ENCODE measurements at places on chromosomes 4 and X.

GRCh38 chr4:94841864-94842221 lies 84.1 kb downstream of the BMPR1B start:
- no peak for DNase-seq

DNA sequence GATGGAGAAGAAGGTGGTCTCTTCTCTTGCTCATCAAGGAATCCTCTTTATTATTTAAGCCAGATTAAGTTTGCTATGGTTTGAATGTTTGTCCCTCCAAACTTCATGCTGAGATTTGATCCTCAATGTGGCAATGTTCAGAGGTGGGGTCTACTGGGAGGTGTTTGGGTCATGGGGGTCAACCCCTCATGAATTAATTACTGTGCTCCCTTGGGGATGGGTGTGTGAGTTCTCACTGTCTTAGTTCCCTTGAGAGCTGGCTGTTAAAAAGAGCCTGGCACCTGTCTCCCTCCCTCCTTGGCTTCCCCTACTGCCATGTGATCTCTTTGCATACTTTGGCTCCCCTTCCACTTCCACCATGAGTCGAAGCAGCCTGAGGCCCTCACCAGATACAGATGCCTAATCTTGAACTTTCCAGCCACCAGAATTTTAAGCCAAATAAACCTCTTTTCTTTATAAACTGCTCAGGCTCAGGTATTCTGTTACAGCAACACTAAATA lies 36.0 kb upstream of the CD38 start:
- DNase-seq: no peak

DNA sequence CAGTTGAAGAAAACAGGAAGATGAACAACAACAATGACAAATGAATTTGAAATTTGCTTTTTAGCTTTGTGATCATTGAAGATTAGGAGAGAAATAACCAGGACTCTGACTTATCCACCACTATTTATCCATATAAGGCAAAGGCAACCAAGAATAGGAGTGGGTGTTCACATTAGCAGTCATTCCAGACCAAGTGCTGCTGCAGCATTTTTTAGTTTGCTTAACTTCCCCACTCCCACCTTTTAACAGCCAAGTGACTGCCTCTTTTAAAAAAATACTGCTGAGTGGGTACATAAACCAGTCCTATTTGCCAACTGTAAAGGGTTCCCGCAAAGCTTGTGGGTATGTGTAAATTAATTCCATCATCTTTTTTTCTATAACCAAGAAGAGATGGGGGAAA lies 230.9 kb downstream of the IQCM start:
- DNase-seq: no peak

DNA sequence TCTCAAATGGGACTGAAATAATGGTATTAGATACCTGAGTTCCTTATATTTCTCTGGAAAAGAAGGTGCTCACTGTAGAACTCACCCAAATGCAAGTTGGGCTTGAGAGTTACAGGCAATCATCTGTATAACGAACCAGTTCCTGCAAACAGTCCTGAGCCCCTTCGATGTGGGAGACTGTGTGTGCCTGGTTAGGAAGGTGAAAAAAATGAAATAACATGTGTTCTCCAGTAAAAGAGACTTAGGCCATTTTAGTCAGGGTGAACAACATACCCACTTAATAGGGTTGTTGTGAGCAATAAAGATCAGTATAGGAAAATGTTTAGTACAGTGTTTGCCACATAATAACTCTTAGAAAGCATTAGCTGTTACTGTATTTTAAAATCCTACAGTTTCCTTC lies 23.4 kb downstream of the STIM2 start:
- DNase-seq: peak; percentile 37

GRCh38 chrX:16185725-16186136 lies 18.4 kb downstream of the MAGEB17 start:
- no peak for DNase-seq

DNA sequence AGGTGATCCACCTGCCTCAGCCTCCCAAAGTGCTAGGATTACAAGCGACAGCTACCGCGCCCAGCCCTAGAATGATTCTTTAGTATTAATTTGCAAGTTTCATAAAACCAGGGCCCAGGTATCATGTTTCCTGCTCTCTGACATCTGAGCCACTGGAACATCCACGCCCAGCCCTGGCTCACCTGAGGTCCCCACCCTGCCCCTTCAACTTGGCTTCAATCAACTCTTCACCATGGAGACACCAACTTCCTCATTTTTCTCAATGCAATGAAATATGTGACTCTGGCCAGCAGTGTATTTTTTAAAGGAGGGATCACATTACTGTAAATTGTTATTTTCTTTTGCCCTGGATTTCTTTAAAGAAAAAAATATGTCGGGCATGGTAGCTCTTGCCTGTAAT lies 3.9 kb downstream of the PRSS12 start:
- no peak for DNase-seq

- DNase-seq: no peak
Observed at GRCh38 chrX:46860557-46860956, 23.7 kb downstream of the RP2 start.

- no peak for DNase-seq
Observed at GRCh38 chr4:76600447-76600846, 165.4 kb downstream of the SHROOM3 start.

- no peak for DNase-seq
Observed at GRCh38 chr4:14908635-14909034, 93.6 kb upstream of the CPEB2 start.

DNA sequence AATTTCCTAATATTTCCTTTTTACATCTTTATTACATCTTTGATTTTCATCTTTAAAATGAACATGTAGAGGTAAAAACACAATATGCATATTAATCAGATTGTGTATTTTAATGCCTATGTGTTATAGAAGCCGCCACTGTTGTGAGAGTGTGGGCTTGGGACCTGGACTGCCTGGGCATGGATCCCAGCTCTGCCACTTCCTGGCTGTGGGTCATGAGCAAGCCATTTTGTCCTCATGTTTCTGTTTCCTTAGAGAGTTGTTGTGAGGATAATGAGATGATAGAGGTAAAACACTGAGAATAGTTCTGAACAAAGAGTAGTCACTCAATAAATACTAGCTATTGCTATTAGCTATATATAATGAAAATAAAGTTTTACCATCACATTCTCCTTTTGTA lies 38.4 kb upstream of the SCOC start:
- DNase-seq: no peak

DNA sequence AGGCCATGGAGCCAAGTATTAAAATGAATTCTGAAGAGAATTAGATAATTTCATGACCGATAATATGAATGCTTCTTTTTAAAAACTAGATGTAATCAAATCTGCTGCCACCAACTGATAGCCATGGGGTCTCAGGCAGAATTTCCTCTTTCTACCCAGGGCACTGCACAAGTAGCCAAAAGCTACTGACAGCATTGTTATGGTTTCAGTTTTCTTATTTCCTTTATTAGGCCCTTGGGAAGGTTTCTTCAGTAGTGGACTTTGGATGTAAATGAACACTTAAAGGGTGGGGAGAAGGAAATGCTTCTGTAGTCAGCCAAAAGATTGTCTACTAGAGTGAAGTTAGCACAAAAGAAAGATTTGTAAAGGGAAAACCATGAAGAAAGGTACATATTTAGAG lies 686.0 kb downstream of the ADGRL3 start:
- no peak for DNase-seq

- DNase-seq: no peak
Observed at GRCh38 chr4:82099928-82100579, 273.7 kb downstream of the HNRNPD start.

DNA sequence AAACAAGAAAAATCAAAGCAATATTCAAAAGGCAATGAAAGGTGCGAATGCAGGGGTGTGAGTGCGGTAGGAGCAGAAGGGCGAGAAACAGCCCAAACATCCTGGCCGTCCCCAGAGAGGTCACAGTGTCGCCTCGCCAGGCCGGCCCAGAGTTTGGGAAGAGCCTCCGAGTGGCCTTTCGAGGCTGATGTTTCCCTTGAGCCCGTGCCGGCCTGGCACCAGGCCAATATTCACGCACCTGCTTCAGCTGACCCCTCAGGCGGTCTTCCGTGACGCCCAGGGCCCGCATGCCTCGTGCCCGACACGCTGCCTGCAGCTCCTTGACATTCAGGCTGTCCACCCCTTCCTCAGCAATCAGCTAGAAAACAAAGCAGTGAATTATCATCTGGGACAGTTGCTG lies 30.6 kb downstream of the LETM1 start:
- DNase-seq: no peak

GRCh38 chrX:104254442-104255115 lies at the start of gene ESX1:
TSS of gene ESX1 (minus strand) at chrX:104254933. CDS start at chrX:104254849, 84 bp downstream.
- no peak for DNase-seq

DNA sequence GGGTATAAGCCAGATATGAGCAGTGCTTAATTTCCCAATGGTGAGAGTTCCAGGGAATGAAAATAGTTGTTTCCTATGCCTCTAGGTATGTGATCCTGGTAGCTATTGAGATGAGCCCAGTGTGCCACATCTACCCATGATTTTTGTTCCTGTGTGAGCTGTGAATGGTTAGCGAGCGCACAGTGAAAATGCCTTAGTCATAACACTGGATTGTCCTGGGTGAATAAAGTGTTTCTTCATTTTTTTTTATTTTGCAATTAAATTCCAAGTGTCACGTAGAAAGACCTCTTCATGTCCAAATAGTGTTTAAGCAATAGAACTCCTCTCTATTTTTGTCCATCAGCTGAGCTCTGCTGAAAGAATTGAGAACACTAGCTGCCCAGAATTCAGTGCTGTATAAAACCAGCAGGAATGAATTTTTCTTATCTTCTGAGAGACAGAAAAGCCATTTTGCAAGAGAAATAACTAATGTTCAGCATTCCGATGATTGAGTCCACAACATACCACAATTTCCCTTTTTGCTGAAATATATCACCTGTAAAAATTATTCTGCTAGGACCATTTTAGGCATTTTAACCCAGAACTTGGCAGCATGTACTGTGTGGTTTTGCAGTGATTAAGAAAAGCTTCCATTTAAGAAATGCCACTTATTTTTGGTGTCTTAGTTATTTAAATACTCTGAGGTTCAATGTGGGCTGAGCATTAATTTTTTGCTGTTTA lies 5.6 kb downstream of the MAOA start:
- no peak for DNase-seq

GRCh38 chrX:57906790-57907189 lies 3.5 kb downstream of the ZXDA start:
- no peak for DNase-seq

DNA sequence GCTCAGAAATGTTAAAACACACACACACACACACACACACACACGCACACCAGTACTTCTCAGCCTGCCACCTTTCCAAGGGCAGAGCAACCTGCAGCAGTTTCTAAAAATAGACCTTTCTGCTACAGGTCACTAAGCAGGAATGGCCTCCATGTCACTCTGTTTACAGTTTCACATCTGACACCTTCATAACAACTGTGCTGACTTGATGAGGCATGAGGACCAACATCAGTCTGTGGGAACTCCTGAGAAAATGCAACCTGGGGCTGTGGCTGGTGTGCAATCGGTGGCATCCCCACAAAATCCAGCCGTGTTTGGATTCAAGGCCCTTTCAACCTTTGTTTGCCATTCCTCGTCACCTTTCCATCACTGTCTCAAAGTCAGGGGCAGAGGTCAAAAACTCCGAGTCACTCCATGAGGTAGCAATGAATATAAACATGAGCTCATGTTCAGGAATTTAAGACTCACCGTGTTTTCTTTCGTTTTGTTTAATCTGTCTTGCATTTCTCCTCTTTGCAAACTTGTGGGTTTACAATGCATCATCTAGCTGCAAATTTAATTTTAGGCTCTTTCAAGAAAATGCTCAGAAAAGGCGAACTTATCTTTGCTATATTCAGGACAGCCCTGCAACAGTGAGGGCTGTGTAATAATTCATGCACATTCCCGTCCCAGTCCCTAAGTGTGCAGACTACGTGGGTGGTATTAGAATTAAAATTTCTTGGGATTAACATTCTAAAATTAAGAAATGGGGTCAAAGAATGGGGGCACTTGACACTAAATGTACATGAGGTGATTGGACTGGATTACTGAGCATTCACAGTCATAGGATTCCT lies 135.3 kb downstream of the SHROOM3 start:
- no peak for DNase-seq
